CD8-positive, alpha-beta memory T cell (primary cell): ENCODE measurements at places on chromosomes 5 and 9. TPM values are rescaled to one million over a fixed set of nuclear protein-coding genes. Genes with fewer than 3 reads are reported as not detected.

SARDH gene
- 2.0 TPM for total RNA-seq

SLC45A2 gene
- total RNA-seq = not detected

RGP1 gene
- total RNA-seq = 19.9 TPM

DOK3 gene
- total RNA-seq = 4.2 TPM

SHOC1 gene
- total RNA-seq = not detected

SPEF2 gene
- total RNA-seq = 6.8 TPM

TICAM2 gene
- 1.4 TPM for total RNA-seq

TRIM7 gene
- total RNA-seq = 2.3 TPM

TTC39B gene
- total RNA-seq = 11.3 TPM

GNA14 gene
- not detected for total RNA-seq

CRB2 gene
- not detected for total RNA-seq

SPACA9 gene
- total RNA-seq = 2.6 TPM

CSNK1A1 gene
- 177 TPM for total RNA-seq

RMRP gene
- 7,718 TPM for total RNA-seq

ANKRD55 gene
- total RNA-seq = not detected

SLC46A2 gene
- not detected for total RNA-seq

DHX29 gene
- 21.7 TPM for total RNA-seq

IFNK gene
- total RNA-seq = not detected

SH3PXD2B gene
- 0.15 TPM for total RNA-seq

SLC34A1 gene
- total RNA-seq = not detected

LHX2 gene
- not detected for total RNA-seq

SLC1A3 gene
- total RNA-seq = 0.37 TPM

PDE8B gene
- not detected for total RNA-seq

HAVCR1 gene
- total RNA-seq = 0.61 TPM

NRARP gene
- 1.9 TPM for total RNA-seq

CXXC5 gene
- total RNA-seq = 3.1 TPM

PCDHA5 gene
- not detected for total RNA-seq

PCDHGA3 gene
- total RNA-seq = not detected

SLC25A2 gene
- total RNA-seq = 0.31 TPM

SOX30 gene
- total RNA-seq = 0.11 TPM

PRR16 gene
- total RNA-seq = not detected

MARCOL gene
- not detected for total RNA-seq

NR5A1 gene
- total RNA-seq = not detected

LCN12 gene
- total RNA-seq = 1.3 TPM

DRD1 gene
- total RNA-seq = not detected

RNF44 gene
- 56.8 TPM for total RNA-seq

SSBP2 gene
- total RNA-seq = 10.4 TPM

WDR38 gene
- not detected for total RNA-seq

AKNA gene
- 126 TPM for total RNA-seq

AHRR gene
- 38.2 TPM for total RNA-seq

SPTLC1 gene
- 64.0 TPM for total RNA-seq

SPATA31C1 gene
- not detected for total RNA-seq

NTNG2 gene
- 1.3 TPM for total RNA-seq

SHISAL2B gene
- not detected for total RNA-seq

KCNMB1 gene
- not detected for total RNA-seq

IFNA6 gene
- total RNA-seq = not detected

FST gene
- total RNA-seq = not detected

ZDHHC21 gene
- 5.9 TPM for total RNA-seq

TLX3 gene
- total RNA-seq = not detected

NUTM2G gene
- not detected for total RNA-seq

MSMP gene
- total RNA-seq = 0.51 TPM
